ENCODE measurements at places on chromosomes 5 and 9. TPM values are rescaled to one million over a fixed set of nuclear protein-coding genes. Genes with fewer than 3 reads are reported as not detected.

The WDR5 gene
- 47.8 TPM for total RNA-seq

The CD14 gene
- total RNA-seq, result 0.45 TPM

The AK3 gene
- total RNA-seq, result 35.4 TPM

The TPM2 gene
- 12.8 TPM for total RNA-seq

The CTNNA1 gene
- total RNA-seq, result 22.4 TPM

The CBY3 gene
- total RNA-seq, result 0.55 TPM

The NMUR2 gene
- not detected for total RNA-seq

The ZNF879 gene
- 4.1 TPM for total RNA-seq

The MCTP1 gene
- total RNA-seq, result 0.42 TPM

The HTR1A gene
- not detected for total RNA-seq

The BTNL8 gene
- not detected for total RNA-seq

The FEM1C gene
- total RNA-seq, result 15.0 TPM

The PIP5KL1 gene
- 2.6 TPM for total RNA-seq

GRCh38 chr5:57716661-57717060 is 234.1 kb upstream of the ACTBL2 start:
- DNase-seq, result no peak

- DNase-seq, result no peak
Measured at GRCh38 chr9:12737871-12738270, 36.9 kb upstream of the LURAP1L start.

DNA sequence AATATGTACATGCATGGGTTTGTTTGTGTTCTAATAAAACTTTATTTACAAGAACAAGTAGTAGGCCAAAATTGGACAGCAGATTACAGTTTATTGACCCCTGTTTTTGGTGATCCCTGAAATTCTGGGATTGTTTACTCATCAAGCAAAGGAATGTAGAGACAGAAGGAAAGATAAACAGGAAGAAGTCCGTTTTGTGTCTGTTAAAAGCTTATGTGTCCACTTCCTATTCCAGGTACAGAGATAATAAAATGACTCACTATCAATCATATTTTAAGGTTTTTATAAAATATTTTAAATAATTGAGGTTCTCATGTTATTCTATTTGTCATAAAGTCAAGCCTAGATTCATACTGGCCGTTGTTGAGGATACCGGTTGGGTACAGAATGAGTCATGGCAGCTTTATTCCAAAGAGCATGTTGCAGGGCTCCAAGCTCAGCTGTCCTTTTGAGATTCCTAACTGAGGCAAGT is 214.9 kb upstream of the DAB2 start:
- no peak for DNase-seq

DNA sequence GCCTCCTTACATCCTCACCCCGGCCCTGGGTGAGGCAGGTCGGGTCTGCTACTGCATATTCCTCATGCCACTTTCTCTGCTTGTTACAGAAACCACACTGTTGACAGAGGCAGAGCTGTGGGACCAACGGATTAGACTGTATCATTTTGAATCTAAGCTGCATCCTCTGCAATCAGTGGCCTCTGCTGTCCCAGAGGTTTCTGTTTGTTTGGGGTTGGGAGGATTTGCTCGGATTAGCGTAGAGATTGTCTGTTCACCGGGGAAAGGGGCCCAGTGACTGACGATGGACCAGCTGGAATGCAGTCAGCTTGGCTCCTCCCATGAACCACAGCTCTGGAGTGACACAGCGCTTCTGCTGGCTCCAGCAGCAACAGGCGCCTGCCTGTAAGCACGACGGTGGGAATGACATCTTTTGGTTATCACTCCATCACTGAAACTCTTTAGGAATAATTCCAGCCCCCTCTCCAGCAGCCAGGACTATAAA is 37.3 kb upstream of the ADRA1B start:
- DNase-seq, result no peak

DNA sequence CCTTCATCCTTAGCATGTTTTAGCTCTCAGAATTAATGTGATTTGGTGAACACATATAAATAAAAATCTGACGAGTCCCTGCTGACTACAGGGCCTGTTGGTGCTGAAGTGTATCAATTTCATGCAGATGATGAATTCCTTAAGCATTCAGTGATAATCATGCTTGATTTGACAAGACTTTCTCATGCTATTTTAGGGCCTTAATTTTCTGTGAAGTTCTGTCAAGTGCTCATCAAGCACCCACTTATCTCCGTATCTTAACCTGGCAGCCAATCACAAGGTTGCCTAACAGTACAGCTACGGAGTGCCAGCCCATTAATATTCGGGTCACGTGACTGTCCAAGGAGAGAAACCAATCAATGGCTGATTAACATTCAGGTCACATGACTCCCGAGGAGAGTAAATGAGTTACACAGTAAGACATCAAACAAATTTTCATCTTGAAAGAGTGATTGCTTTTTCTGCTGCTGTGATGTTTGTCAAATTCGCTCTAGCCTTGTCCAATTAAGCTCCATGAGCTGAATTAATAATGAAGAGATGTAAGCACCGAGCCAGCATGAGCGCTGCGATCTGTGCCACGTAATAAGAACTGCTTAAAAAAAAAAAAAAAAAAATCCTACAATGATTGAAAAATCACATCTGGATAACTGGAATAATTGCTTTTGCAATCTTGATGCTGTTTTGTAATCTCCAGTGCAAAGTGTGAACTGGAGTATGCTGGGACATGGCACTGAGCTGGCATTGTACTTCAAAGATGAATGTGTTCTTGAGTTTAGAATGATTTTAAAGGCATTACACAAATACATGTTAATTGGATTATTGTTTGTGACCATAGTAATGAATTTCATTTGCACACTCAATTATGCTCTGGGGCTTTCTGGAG is 104.3 kb upstream of the SPATA31D4 start:
- DNase-seq, result no peak

- DNase-seq, result no peak
Measured at GRCh38 chr9:110464321-110464720, 115.2 kb downstream of the SVEP1 start.

DNA sequence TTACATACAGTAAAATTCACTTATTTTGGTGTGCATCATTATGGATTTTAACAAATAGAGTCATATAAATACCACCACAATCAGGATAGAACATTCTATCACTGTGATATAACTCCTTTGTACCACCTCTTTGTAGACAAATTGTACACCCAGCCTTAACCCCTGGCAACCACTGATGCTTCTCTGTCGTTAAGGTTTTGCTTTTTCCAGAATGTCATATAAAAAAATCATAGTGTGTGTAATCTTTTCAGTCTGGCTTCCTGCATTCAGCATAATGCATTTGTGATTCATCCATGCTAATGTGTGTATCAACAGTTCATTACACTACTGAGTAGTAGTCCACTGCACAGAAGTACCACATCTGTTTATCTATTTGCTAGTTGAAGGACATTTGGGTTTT is 81.2 kb downstream of the ARSB start:
- DNase-seq, result no peak

DNA sequence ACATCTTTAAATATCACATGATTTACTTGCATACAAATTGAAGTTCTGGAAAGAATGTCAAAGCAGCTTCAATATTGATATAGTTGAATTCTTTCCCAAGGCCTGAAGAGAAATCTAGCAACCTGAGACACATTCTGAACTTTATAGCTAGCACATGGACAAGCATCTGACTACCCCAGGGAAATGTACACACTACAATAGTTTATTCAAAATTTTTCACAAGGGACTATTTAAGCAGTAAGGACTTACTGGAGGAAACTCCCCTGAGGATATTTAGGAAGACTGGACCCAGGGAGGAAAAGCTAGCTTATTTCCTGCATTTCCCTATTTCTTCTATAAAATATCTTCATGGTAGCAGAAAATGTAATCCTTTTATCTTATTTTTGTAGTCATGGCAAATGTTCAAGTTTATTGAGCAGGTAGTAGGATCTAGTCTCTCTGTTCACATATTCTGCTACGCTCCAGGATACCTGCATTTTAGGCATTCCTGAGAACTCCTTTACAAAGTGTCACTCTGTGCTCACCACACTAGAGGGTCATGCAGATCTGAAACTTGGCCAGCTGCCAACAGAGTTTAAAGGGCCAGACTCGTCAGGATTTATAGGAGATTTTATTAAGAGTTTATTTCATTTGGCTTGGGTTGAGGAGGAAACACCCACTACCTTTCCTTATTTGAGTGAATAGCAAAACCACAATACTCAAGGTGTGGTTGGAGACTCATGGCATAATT is 348.4 kb upstream of the FTMT start:
- no peak for DNase-seq

DNA sequence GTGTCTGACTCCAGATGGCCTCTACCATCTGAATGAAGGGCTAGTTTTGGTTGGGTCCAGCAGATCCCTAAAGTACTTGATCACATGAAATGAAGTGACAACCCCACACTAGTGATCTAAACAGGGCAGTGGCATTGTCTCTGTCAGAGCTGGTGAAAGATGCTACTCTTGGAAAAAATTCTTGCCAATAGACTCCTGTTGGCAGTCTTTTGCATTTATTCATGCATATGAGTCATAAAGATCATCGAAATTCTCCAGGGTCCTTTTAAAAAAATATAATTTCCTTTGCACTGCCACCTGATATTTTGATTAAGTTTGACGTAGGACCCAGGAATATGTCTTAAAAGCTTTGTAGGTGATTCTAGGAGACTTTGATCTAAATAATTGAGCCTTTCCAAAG is 135.1 kb upstream of the ELL2 start:
- no peak for DNase-seq

GRCh38 chr9:33651125-33651524 is 127.1 kb downstream of the ANKRD18B start:
- no peak for DNase-seq

DNA sequence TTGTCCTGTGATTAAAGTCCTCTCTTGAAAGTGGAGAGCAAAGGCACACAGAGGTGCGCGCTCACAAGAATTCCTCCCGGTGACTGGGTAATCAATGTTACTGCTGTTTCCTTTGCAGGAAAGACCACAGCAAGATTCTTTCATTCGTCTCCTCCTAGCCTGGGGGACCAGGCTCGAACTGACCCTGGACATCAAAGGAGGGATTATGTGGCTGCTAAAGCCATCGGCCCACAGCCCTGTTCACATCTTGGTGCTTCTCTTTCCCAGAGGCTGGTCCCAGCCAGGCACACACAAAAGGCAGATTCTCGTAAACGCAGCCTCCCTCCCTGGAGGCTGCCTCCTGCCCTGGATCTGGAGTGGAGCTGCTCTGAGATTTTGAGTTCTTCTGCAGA is 230.9 kb downstream of the FANCC start:
- no peak for DNase-seq

- DNase-seq, result no peak
Measured at GRCh38 chr5:125609011-125609410, 814.2 kb upstream of the GRAMD2B start.

- no peak for DNase-seq
Measured at GRCh38 chr5:5711112-5711511, 288.6 kb downstream of the ICE1 start.

GRCh38 chr5:119614838-119615237 is 14.5 kb upstream of the FAM170A start:
- no peak for DNase-seq

DNA sequence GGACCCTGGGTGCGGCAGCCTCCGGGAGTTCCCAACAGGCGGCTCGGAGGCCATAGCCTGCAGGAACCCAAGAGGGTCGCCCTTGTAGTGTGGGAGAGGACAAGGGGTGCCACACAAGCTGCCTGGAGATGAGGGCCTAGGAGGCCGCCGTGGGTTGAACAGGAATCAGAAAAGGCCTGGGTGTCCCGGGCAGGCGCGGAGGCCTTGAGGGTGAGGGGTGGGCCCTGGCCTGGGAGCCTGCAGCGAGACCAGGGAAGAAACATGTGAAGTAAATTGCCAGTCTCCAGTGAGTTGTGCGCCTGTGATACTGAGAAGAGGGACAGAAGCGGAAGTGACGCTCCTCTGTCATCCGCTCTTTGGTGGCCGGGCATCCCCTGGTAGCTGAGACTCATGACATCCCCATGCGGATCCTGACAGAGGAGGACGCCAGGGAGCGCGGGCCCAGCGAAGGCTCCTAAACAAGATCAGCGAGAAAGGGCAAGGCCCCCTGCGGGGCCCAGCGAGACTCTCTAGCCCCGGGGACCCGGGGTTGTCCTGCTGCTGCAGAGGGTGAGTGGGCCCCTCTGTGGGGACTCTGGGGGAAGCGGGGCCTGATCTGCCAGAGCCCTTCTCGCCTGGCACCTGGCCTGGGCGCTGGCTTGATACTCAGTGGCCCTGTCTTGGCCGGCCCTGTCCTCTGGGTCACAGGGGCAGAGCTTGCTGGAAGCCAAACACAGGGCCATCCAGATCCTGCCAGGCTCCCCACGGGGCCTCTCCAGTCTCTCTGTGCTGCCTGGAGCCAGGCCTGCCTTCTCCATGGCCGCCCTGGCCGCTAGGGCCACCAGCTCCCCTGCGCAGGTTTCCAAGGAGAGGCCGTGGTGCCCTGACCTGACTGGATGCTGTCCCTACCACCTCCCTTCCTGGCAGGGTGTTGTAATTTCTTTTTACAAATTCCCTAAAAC is 788.4 kb downstream of the TLE4 start:
- DNase-seq, result no peak

- no peak for DNase-seq
Measured at GRCh38 chr5:143431789-143432188, 28.3 kb upstream of the NR3C1 start.

- DNase-seq, result no peak
Measured at GRCh38 chr5:132378580-132378979, 9.1 kb downstream of the SLC22A5 start.

- no peak for DNase-seq
Measured at GRCh38 chr5:134902071-134902801, 2.7 kb upstream of the PCBD2 start.

GRCh38 chr5:170494041-170494440 is 9.8 kb upstream of the KCNIP1 start:
- no peak for DNase-seq

DNA sequence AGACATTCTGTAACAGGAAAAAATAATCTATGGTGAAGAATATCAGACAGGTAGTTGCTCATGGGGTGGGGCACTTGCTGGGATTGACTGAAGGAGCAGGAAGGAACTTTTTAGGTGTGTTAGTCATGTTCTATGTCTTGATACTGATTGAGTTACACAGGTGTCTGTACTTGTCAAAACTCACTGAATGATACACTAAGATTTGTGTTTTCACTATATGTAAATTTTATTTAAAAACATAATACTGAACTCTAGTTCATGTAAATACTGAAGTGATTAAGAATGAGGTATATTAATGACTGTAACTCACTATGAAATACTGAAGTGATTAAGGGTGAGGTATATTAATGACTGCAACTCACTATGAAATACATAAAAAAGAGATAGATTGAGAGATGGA is 28.5 kb downstream of the IL6ST start:
- DNase-seq, result no peak

DNA sequence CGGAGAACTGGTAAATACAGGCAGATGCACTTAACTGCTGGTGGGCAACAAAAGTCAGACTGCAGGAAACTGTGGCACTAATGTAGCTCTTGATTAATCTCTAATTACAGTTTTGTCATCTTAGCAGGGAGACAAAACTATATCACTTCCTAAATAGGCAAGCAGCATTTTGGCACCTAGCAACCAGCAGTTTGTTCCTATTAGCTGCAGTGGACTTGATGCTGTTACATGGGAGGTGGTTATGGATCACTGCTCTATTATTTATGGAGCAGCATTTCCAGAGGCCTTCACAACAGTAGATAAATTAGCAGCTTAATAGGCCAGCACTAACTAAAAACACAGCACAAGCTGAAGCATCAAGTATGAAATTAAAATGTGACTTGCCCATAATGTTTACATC is 518.3 kb upstream of the ITGA1 start:
- no peak for DNase-seq

Measured in activated CD8-positive, alpha-beta T cell treated with anti-CD3 and anti-CD28 coated beads, Interleukin-2, amount 10 ng/mL, durations not matched to agents 7 days and 5 days (primary cell).